DMS79 treated with DMSO at 0.1 percent for 48 hours (cell line): ENCODE measurements at places on chromosomes 6 and 20.

GRCh38 chr6:129612440-129612839 lies 97.5 kb downstream of the ARHGAP18 start:
- DNase-seq = no peak

DNA sequence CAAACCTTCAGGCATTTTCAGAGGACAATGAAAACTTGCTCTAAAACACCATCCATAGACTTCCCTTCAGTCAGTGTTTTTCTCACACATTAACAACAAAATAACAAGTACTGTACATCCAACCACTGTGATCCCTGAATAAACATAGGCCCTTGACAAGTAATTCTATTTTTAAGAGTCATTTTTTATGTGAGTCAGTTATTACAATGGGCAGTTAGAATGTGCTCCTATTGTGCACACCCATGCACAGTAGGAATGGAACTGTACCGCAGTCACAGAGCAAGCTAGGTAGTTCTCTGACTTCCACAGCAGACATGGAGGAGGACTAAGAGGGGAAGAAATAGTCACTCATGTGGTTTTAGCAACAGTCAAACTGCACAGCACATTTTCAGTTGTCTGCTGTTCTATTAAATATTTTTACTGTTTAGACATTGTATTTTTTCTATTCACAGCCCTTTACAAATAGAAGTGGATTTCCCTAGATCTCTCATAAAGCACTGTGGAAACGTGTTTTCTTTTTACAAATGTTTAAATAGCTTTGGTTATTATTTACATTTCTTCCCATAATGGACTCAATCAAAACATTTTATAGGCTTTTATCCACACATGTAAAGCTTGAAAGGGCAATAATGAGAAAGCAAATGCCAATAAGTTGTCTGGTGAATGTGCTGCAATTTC lies 100.4 kb downstream of the JAG1 start:
- DNase-seq = no peak

DNA sequence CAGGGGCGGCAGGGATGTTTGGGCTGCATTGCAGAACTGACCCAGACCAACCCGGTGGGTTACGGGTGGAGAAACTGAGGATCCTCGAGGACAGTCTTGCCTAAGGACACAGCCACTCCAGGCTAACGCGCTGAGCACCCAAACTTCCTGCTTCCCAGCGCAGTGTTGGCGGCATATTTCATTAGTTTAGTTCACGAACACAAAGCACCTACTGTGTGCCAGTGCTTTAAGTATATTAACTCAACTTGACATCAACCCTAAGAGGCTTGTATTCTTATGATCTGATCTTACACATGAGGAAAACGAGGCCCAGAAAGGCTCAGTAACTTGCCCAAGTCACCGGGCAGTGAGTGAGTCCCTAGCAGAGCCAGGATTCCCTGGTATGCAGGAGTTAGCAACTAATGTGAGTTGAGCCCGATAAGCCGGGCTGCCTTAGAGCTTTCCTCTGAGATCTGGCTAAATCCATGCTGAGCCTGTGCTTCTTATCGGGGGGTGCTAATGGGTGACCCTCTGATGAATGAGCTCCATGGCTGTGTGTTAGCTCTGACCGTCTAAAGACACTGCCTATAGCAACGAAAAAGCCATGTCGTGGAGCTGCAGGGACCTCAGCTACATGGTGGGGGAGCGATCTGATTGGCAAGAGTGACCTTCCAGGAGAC lies 92.7 kb downstream of the CD40 start:
- no peak for DNase-seq

DNA sequence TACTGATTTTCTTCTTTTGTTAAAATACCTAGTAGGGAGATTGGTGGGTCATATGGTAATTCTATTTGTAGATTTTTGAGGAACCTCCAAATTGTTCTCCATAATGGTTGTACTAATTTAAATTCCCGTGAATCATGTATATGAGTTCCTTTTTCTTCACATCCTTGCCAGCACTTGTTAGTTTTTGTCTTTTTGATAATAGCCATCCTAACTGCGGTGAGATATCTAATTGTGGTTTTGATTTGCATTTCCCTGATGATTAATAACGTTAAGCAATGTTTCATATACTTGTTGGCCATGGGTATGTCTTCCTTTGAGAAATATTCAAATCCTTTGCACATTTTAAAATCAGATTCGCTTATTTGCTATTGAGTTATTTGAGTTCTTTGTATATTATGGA lies 110.9 kb downstream of the JAG1 start:
- no peak for DNase-seq

- no peak for DNase-seq
Observed at GRCh38 chr20:8228315-8228714, 96.2 kb downstream of the PLCB1 start.

DNA sequence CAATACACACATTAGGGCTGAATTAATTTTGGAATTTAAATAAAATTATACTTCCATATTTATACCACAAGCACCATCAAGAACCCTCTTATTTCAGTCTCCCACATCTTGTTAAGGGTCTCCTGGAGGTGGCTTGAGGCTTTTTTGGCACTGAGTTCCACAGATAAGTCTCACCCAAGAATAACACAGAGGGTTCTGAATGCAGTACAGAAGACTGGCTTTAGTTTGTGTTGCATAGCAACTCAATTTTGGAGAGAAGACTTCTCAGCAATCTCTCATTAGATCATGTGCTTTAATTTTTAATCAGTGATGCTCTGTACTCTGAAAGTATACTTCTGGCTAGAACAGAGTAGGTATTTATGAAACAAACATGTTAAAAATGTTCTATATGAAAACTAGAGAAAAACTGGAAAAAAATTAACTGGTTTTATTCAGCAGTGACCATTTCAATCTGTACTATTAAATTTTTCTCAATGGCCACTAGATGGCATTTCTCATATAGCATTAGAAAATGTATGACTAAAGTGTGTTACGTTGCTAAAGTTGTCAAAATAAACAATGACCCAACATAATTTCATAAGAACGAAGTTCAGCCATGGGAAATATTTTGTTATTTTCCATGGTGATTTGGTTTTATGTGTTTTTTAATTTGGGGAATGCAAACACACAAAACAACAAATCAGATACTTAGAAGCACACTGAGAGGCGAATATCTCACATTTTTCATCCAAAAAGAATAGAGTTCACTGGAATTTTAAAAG lies 32.7 kb upstream of the MAP7 start:
- peak; percentile 16 for DNase-seq

- no peak for DNase-seq
Observed at GRCh38 chr20:4180356-4180755, 165.0 kb upstream of the RNF24 start.

GRCh38 chr6:150252714-150253444 lies 110.0 kb downstream of the PPP1R14C start:
- DNase-seq = peak; percentile 40

- DNase-seq = no peak
Observed at GRCh38 chr6:137589067-137589848, 95.1 kb upstream of the OLIG3 start.

- DNase-seq = peak; percentile 78
Observed at GRCh38 chr6:42451333-42452170, at the start of gene TRERF1. Gene TRERF1 (minus strand): TSS chr6:42451926. CDS start chr6:42269590, 182,336 bp downstream.

GRCh38 chr20:45834797-45835161 lies 1.2 kb downstream of the SNX21 start:
- DNase-seq = no peak

DNA sequence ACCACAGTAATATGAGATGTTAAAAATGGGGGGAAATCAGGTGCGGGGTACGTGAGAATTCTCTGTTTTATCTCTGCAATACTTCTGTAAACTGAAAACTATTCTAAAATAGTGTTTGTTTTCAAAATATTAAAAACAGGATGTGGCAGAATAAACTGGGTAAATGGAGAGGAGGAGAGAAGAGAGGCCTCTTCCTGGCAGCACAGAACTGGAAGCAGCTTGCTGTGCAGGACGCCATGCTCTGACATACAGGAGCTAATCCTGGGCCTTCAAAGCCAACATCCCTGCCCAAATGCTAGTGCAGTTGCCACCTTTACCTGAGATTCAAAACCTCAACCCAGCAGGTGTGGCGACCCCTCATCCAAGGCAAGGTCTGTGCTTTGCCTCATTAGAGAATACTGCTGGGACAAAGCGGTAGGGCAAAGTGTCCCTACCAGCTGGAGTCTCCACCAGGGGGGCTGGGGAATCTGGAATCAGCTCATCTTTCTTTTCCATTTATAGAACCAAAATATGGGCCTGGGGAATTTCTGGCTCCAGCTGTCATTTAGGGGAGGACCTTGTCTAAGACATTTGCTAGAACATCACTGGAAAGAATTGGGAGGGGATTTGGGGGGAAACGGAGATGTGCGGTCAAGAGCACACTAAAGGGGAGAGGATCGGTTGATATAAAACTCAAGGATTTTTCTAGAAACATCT lies 67.3 kb downstream of the SCML4 start:
- DNase-seq = no peak

GRCh38 chr6:68740828-68741500 lies 105.9 kb downstream of the ADGRB3 start:
- DNase-seq = no peak

GRCh38 chr6:37005827-37006567 lies 542 bp downstream of the FGD2 start:
- peak; percentile 66 for DNase-seq

GRCh38 chr20:59573837-59574236 lies 30.5 kb upstream of the PHACTR3 start:
- DNase-seq = no peak

DNA sequence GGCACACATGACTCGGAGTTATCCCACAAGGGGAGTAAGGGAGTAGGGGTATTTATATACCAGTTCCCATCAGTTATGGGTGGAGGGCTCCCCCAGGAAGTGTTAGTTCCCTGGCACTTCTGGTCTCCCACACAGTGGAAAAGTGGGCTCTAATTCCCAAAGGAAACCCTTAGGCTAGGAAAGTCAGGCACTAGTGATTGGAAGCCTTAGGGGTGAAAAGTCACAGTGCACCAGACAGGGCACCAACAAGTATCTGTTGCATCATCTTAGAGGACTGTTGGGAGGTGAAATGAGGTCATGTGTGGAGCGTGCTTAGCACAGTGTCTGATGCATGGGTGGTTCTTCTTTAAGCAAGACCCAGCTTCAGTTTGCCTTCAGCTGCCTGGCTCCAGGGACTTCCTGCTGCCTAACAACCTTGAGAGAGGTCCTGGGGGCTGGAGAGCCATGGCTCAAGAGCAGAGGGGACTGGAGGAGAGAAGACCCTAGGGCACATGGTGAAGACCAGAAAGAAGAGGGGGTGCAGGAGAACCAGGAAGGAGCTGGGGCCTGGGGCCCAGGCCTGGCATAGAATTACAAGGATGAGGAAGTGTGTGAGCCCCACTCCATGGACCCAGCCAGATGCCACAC lies 7.5 kb upstream of the FOXP4 start:
- no peak for DNase-seq

DNA sequence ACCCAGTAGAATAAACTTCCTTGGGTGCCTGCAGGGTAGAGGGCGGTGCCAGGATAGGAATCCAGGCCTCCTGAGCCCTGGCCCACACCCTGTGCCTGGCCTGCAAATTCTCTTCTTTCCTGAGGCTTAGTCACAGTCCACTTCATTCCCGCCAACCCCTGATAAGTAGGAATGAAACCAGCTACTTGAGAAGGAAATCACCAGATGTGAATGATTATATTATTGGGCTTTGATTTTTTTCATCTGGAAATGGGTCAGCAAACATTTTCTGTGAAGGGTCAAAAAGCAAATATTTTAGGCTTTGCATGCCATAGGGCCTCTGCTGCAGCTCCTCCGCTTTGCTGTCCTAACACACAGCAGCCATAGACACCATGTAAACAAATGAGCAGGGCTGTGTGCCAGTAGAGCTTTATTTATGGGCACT lies 50.2 kb downstream of the STK35 start:
- DNase-seq = peak; percentile 5

GRCh38 chr20:11902285-11902697 lies 15.4 kb upstream of the BTBD3 start:
- DNase-seq = peak; percentile 78

DNA sequence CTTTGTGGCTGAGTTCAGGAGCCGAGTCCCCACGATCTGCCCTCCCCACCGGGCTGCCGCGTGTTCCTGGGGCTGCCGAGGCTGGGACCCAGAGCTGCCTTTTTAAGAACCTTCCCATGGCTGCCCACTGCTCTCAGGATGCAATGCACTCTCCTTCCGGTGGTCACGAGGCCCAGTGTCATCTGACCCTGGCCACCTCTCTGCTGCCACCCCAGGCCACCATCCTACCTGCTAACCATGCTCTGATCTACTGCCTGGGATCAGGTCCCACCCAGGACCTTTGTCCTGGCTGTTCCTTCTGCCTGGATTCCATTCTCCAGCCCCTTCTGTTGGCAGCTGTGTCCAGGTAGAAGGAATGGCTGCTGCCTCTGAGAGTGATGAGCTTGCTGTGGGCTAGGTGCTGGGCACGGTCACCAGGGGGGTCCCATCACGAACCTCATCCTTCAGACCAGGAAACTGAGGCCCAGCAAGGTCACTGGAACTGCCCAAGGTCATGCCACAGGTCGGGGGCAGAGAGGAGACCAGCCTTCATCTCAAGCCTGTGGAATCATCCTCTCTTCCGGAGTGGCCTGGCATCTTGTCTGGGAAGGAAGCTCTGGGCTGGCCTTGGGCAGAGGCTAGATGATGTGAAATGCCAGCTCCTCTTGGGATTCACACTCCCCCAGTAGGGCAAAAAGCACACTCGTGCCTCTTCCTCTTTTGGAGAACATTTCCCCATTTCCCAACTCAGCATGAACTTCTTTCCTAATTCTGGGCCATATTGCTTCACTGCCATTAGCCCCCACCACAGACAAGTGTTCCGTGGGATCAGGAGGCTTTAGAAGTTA lies 20.5 kb downstream of the PCK1 start:
- no peak for DNase-seq

DNA sequence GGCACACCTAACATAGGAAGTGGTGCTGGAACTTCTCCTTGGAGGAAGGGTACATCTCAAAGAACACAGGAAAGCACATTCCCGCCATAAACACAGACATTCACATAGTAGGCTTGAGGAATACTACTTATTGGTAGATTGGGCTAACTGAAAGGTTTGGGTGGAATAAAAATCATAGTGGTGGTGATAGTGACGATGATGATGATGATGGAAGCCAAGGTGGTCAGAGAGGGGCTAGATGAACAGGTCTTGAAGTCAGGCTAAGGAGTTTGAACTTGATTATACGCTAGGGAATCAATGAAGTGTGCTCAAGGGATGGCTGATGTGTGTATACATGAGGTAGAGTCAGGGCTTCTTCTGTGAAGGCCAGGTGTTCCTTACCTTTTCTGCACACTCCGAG lies 12.0 kb upstream of the PLEKHG1 start:
- no peak for DNase-seq

GRCh38 chr6:64732888-64733287 lies 974.1 kb downstream of the EYS start:
- no peak for DNase-seq

- no peak for DNase-seq
Observed at GRCh38 chr20:41531518-41532275, 86.5 kb downstream of the CHD6 start.

DNA sequence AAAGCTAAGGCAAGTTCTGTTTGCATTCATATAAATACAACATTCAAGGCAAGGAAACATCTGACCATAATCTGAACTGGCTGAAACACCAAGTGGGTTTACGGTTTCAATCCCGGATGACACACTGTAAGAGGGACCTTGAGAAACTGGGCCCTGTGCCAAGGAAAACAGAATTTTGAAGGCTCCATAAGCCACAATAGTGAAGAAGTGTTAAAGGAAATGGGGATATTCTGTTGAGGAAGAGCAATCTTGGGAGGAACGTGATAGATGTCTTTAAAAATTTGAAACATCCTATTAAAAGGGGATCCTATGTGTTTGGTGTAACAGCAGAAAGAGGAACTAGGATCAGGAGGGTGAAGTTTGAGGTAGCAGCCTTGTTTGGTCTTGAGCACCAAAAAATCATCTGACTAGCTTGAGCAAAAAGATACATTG lies 82.4 kb upstream of the TAB2 start:
- peak; percentile 82 for DNase-seq
